ENCODE measurements at places on chromosomes 7 and 10.

DNA sequence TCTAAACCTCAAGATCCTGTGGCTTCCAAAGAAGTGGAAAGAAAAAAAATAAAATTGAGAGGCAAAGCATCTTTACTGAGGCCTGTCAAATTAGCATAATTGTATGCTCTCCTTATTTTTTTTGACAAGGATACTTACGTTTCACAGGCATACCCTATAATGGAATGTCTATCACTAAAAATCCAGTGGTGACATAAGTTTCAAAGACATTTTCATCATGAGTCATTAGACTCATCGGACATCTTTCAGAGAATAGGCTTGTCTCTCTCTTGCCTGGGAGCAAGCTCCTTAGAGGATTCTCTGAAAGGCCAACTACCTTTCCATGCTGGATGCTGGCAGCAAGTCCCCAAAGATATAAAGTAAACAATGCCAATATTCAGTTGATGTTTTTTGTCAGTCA lies 380.7 kb upstream of the STEAP1 start:
- no peak for DNase-seq

DNA sequence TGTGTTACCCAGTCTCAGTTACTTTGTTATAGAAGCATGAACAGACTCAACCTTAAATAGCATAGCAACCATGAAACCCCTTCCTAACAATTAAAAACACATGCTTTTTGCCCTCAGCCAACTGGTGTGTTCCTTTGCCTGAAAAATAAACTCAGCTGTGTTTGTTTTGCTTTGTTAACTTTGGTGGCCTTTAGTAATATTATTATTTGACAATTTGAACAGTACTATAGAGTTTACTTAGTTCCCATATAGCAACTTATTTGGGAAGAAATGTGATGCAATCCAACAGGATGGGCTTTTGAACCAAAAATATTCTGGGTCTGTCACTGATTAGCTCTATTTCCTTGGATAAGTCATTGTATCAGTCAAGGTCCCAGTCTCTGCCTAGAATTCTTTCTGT lies 22.5 kb upstream of the MKLN1 start:
- DNase-seq: no peak

GRCh38 chr7:50416527-50417182 lies 33.5 kb downstream of the FIGNL1 start:
- DNase-seq: no peak

GRCh38 chr7:114086537-114086913 lies 167.7 kb upstream of the PPP1R3A start:
- DNase-seq: no peak

DNA sequence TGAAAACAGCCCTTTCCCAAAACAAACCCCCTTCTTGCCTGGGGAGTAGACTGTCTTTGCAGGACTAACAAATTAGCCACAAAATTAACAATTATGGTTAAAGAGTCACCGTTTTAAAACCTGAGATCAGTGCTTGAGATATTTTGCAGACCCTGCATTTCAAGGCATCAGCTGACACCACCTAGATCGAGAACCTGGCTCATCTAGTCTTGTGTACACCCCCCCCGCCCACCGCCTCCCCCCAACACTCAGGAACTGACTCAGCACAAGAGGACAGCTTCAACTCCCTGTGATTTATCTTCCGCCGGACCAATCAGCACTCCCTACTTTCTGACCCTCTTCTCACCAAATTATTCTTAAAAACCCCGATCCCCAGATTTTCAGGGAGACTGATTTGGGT lies 737.1 kb downstream of the PHTF2 start:
- no peak for DNase-seq

DNA sequence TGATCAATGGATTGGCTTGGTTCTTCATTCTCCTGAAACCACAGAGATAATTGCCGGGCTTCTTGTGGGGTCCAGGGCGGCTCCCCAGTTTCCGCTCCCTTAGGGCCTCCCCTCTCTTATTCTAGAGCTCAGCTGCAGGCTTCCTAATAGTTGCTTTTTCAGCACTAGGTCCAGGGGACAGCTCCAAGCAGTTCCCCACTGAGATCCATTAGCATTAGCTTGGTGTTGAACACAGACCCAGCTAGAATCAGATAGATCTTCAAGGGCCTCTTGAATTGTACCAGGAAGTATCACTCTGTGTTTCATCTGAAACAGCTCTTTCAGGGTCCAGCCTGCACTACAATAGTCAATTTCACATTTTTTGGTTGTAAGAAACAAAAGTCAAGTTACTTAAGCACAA lies 238.7 kb downstream of the SEC23IP start:
- no peak for DNase-seq

DNA sequence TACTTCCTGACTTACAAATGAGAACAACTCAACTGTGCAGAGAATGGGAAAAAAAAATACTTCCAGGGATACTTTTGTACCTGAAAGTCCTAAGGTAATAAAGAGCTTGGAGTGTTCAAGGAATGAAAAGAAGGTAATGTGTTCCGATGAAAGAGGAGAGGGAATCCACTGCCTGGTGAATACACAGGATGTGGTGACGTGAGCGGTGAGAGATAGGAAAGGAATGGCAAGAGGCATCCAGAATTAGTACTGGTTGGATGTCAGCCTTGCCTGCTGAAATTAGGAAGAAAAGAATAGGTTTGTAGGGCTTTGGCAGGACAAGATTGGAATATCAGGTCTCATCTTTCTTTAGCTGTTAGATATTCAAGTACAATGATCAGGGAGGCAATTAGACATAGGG lies 347.7 kb downstream of the POM121L12 start:
- no peak for DNase-seq

DNA sequence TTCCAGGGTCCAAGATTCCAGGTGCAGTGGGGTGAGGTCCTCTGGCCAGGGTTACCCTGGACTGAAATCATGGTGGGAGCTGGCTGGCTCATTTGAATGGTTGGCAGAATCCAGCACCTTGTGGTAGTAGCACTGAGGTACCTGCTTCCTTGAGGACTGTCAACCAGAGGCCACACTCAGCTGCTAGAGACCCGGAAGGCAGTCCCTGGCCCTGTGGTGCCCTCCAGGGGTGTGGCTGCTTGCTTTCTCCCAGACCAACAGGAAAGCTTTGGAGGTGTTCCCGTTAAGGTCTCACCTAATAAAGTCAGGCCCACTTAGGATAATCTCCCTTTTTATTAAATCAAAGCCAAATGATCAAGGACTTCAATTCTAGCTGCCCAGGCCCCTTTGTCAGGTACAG lies 107.7 kb upstream of the GDF10 start:
- no peak for DNase-seq

DNA sequence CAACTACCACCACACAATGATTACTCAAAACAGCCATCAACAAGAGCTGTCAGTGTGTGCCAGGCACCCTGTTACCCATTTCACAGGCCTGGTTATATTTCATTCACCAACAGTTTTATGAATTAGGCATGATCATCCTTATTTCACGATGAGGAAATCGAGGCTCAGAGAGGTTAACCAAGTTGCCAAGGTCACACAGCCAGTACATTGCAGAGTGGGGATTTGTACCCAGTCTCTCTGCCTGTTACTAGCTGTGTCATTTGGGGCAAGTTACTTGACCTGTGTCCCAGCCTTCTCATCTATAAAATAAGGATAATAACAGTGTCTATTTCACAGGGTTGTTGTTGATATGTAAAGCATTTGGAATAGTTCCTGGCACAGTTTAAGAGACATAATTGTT lies 97.2 kb downstream of the COL13A1 start:
- DNase-seq: no peak

- no peak for DNase-seq
Observed at GRCh38 chr10:118729641-118730258, 25.0 kb downstream of the CACUL1 start.

- no peak for DNase-seq
Observed at GRCh38 chr7:142668495-142668894, 80.8 kb upstream of the PRSS1 start.

Measured in IMR-90 (cell line).